Mucosa of descending colon (tissue), 3 donors: ENCODE measurements at places on chromosomes 1 and 21.

DNA sequence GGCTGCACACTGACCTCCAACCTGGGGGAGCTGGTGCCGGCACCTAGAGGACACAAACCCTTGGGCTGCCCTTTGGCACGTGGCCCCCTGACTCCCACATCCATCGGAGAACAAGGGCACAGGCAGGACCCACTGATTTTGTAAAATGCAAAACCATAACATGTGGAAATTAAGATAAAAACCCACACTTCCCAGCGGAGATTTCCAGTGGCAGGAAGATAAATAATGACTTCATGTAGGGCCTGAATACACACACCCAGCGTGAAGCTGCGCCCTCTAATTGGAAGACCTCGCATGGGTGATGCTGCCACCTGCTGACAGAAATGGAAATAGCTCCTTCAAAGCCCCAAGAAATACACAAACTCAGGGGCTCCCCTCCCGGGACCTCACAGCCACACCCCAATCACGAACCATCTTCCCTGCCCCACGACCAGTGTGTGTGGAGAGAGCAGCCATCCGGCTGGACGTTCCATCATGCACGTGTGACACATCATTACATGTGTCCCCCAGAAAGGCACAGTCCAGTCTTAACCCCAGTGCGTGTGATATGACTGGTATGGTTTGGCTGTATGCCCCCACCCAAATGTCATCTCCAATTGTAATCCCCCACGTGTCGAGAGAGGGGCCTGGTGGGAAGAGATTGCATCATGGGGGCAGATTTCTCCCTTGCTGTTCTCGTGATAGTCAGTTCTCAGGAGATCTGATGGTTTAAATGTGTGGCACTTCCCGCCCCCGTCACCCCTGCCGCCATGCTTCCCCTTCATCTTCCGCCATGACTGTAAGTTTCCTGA lies 5.7 kb upstream of the TPRG1L start:
- DNase-seq, result peak; percentile 56

DNA sequence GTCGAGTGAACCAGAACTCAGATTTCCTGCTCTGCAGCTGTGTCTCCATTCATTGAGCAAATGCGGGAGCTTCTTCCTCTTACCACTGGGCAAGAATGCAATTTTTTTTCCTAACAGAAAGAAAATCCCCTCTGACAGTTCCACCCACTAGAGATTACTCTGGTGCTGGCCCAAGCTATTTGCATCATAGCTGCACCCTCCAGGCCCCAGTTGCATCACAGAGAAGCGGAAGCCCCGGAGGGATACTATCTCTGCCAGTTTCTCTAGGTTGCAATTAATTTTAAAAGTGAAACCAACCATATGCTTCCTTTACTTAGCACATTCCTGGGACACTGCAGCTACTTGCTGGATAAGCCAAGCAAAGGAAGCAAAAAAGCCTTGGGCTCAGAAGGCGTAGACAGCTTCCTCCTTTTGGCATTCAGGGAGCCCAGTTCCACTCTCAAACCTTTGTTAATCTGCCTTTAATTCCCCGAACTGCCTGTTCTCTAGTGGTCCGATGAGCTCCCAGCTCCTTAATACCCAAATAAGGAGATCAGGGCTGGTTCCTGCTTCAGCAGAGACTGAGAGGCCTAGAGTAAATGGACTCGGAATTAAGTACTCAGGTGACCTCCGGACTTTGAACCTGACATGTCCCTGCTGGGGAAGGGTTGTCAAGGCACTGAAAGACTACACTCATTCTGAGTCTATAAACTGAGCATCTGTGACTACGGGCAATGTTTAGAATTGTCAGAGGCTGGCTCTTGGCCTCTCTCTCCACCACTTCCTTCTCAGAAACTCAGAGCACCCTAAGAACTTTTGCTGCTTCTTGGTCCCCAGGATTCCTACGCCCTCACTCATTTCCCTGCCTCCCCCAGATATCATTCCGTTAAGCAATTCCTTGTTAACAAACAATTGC lies 72.5 kb upstream of the TNFSF18 start:
- DNase-seq, result peak; percentile 65

- DNase-seq, result no peak
These were observed 30.2 kb upstream of the RGS7 start for GRCh38 chr1:241387216-241387615.

- no peak for DNase-seq
These were observed 22.4 kb downstream of the SLAMF1 start for GRCh38 chr1:160624464-160624863.

- no peak for DNase-seq
These were observed 76.0 kb downstream of the GFI1 start for GRCh38 chr1:92410706-92411105.

DNA sequence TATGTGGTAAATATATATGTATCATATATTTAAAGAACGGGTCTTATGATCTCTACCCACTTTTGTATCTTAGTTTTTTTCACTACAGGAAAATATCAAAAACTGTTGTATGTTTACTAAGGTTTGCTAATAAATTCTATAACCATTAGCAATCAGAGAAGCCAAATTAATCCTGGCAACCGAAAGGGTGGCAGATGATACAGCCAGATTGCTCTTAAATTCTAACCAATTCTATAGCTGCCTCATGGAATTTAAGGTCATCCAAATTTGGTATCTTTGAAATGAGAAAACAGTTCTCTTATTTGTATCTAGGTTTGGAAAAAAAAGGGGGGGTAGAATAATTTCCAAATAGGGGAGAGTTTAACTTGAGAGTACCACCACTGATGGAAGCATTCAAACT lies 591.2 kb downstream of the SMYD3 start:
- no peak for DNase-seq

GRCh38 chr1:47232187-47232874 lies at the start of gene TAL1:
TAL1 (minus strand) TSS chr1:47232225; CDS start chr1:47225888, 6,337 bp downstream.
- no peak for DNase-seq

- peak; percentile 49 for DNase-seq
These were observed 11.4 kb downstream of the SOX13 start for GRCh38 chr1:204084247-204084772.

GRCh38 chr1:210347112-210347511 lies 18.4 kb downstream of the HHAT start:
- no peak for DNase-seq

DNA sequence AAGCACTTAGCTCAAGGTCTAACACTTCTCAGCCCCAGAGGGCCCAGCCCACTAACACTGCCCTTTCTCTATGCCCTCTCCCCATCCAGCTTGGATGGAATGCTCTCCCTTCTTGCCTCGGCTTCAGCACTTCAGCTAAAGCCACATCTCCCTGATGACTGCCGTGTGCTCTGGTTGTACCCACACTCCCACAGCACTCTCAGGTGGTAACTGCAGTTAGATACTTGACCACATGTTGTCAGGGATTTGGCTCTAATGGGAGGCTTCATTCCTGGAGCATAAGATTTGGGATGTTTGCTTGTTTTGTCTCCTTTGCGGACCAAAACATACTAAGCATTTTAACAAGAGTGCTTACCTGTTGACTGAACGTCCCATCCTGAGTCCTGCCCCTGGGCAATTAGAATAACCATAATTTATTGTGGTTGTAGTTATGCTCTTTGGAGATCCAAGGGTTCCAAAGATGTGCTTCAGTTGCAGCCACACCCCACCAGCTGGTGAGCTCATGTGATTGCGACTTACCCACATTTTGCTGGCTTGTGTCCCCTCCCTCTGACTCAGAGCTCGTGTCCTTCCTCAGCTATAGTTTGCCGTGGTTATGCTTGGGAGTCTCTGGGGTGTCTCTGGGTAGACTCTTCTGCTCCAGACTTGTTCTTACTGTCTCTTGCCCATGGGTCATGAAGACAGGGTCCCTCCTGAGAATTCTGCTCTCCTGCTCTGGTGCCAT lies 7.7 kb upstream of the SLC26A9 start:
- peak; percentile 9 for DNase-seq

DNA sequence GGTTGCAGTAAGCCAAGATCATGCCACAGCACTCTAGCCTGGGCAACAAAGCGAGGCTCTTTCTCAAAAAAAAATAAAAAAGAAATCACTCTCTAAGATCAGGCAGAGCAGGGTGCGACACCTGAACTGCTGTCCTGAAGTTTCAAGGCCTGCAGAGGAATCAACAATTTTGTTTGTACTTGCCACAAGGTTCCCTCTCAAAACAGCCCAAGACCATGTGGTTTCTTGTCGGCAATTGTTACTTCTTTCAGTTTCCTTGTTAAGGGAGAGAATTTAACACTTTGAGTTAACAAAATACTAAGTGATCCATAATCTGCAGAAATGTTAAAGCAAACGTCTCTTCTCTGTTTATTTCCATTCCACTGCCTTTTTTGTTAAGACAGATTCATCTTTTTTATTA lies 36.5 kb downstream of the MACO1 start:
- no peak for DNase-seq

DNA sequence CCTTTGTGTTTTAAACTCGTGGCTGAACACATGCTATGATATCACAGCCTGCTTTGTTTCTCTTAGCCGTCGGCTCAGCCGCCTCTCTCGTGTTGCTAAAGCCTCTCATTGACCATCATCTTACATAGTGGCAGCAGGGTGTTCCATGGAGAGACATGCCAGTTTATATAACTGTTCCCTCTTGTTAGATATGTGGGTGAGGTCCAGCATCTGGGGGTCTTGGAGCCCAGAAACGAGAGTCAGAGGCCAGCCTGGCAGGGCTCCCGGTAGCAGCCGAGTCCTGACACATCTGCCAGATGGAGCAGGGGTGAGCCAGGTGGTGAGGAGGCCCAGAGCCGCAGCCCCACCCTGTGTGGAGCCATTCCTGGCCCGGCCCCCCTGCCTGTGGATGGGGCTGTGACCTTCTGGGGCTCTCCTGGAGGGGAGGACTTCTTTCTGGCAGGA lies 11.9 kb downstream of the PODN start:
- DNase-seq, result no peak

- no peak for DNase-seq
These were observed 141.8 kb upstream of the KCNE2 start for GRCh38 chr21:34222031-34222335.

DNA sequence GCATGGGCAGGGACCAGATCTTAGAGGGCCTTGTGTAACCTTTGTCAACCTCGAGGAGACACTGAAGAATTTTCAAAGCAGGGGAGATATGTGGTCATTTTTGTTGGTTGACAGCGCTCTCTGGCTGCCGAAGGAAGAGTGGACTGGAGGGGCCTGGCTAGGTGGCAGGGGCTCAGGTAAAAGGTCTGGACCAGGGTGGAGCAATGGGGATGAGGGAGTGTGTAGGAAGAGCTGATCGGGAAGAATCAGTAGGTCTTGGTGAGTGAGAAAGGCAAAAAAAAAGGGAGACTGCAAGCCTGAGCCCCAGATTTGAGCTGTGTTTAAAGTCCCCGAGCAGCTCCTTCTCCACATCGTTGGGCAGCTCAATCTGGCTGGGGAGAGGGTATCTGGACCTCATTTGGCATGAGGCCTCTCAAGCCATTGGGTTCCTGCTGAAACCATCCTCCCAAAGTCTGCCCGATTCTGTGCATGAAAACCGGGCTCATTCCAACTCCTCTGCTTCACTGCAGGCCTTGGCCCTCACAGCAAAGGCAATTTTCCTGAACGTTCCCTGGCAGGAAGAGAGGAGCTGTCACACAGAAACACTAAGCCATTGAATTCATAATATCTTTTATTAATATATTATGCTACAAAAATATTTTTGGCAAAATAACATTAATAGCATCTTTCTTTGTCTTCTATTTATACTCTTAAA lies 237.1 kb downstream of the TRABD2B start:
- DNase-seq, result no peak

DNA sequence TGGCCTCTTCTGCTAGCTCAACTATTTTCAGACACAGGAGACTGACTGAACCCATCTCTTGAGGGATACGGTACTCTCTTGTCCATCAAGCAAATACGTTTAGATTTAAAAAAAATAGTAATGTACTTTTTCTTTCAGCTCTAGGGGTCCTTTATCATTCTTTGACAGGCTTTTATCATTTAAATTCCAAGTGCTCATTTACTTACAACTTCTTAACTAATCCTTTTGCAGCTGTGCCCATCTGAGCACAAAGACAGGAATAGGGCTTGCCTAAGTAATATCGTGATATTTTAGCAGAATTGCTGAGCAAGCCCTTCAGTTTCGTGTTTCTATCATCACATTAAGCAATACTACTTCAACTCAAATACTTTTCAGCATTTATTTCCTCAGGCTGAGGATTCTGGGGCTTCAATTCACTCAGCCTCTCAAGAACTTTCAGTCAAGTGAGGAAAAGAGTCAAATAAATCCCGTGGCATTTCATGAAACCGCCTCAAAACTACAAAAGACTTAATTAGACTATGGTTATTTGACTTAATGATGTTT lies 317.6 kb downstream of the BACH1 start:
- no peak for DNase-seq

GRCh38 chr1:71427066-71427465 lies 346.2 kb upstream of the ZRANB2 start:
- DNase-seq, result no peak

- DNase-seq, result no peak
These were observed 65.5 kb downstream of the PCNX2 start for GRCh38 chr1:233230011-233230410.

DNA sequence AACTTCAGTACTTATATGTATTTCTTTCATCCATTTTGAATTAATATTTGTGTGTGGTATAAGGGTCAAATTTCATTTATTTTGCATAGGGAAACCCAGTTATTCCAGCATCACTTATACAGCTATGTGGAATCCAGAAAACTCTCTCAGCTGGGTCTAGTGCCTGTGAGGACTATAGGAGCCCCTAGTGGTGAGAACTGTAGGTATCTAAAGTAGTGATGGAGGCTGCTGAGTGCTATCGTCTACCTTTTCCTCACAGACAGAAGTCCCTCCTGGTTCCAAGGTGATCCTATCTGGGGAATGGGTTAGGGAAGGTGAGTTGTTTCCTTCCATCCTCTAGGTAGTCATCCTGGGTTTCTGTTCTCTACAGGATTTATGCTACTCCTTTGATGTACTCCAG lies 352.0 kb upstream of the C1orf87 start:
- DNase-seq, result no peak

DNA sequence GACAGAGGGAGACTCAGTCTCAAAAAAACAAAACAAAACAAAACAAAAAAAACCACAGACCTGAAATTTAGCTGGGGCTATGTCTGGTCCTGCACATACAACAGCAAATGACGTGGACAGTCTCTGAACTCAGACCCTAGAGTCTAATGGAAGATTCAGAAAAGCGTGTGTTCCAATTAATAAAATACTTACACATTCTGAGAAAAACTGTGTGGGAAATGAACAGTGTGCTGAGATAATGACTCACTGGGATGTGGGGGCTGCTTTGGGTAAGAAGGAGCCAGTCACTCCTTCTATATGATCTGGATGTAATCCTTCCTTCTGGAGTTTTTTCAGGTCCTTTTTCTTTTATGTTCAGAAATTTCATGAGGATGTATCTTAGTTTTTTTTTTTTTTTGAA lies 29.4 kb downstream of the CLDN14 start:
- no peak for DNase-seq

DNA sequence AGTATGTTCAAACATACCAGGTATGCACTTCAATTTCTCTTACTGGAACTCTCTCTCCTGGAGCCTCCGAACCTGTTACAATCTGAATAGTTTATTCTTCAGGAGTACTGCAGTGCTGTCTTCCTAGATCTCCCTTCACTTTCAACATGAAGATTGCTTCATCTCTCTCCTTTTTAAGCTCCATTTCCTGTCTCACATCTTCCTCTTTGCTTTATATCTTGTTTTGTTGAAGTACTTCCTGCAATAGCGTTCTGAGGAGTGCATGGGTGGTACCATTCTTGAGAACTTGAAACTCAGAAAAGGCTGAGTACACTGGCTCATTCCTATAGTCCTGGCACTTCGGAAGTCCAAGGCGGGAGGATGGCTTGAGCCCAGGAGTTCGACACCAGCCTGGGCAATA lies 15.7 kb upstream of the C1orf146 start:
- no peak for DNase-seq
